ENCODE measurements at places on chromosomes 12 and 14.

DNA sequence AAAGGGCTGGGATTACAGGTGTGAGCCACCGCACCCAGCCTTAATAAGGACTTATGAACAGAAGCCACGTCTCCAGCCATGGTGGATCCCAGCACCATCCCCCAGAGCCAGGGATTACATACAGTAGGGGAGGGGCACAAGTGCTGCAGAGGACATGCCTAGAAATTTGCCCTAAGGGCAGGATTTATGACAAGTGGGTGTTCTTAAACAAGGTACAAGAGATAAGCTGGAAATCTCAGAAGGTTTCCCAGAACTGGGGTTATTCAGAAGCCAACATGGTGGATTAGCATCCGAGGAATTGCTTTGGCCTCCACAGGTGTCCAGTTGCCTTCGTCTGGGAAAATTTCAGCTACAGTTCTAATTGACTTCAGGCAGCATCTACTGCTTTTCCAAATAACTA lies 114.4 kb upstream of the EGLN3 start:
- DNase-seq = no peak

- no peak for DNase-seq
These were observed 33.3 kb downstream of the DICER1 start for GRCh38 chr14:95123891-95124579.

GRCh38 chr12:124655048-124655697 lies 87.8 kb upstream of the NCOR2 start:
- no peak for DNase-seq

- no peak for DNase-seq
These were observed 51.9 kb downstream of the PRMT8 start for GRCh38 chr12:3542911-3543310.

- DNase-seq = no peak
These were observed 441.0 kb downstream of the FUT8 start for GRCh38 chr14:65853407-65853955.

- DNase-seq = no peak
These were observed 12.0 kb downstream of the NGDN start for GRCh38 chr14:23481362-23481970.

GRCh38 chr14:76761960-76762410 lies 717 bp downstream of the VASH1 start:
- DNase-seq = no peak

DNA sequence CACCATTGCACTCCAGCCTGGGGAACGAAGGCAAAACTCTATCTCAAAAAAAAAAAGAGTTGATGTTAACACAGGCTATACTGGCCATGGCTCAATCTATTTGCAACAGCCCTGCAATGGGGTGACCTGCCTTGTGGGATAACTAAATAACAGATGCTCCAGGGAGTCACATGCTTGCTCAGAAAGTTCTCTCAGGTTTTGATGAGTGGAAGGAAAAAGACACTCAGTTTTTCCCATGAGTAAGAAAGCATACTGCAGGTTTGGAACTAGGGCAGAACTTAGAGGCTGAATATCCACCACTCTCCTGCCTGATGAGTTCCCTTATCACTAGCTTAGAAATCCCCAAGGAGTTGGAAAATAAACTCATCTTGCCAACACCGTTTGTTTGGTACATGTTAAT lies 16.9 kb downstream of the WSB2 start:
- no peak for DNase-seq

- no peak for DNase-seq
These were observed 96.3 kb upstream of the HIF1A start for GRCh38 chr14:61598980-61599379.

- no peak for DNase-seq
These were observed 99.0 kb downstream of the SETD3 start for GRCh38 chr14:99381688-99382060.

DNA sequence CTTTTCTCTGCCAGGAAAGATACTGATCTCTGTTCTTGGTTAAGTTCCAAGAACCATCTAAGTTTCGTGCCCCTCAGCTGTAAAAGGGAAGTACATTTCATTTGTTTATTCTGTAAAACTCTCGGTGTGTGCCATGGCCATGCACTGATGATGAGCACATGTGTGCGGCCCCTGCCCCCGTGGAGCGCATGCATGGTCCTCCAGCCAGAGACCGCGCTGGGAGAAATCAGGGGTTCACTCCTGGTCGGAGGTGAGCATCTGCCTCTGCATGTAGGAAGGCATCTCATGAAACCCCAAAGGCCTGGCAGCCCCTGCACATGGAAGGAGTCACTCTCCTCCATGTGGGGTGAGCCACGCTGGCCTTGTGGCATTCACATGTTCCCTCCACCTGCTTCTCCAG lies 102.5 kb upstream of the RTL1 start:
- no peak for DNase-seq

DNA sequence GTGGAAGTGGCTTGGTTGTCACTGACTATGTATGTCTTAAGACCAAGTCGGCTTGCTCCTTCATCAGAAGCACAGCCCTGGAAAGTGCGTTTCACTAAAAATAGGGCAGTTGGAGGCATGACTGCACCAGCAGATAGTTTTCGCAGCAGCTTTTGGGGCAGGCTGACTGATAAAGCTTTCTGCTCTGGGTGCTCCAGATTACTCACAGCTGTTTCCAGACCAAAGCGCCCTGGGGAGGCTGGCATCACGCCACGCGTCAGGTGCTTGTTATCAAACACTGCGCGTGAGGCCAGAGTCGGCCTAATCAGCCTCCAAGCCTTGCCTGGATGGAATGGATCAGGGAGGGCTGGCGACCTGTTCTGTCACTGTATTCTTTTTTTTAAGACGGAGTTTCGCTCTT lies 13.3 kb upstream of the LRRC10 start:
- no peak for DNase-seq

DNA sequence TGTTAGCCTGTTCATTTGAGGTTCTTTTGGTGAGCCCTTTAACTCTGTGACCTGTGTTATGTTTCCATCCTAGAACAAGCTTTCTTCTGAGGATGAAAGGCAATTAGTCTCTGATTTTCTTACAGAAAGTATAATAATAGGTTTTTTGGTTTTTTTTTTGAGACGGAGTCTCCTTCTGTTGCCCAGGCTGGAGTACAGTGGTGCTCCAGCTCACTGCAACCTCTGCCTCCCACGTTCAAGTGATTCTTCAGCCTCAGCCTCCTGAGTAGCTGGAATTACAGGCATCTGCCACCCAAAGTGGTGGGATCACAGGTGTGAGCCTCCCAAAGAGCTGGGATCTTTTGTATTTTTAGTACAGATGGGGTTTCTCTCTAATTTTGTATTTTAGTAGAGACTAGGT lies 52.7 kb upstream of the SYNE2 start:
- no peak for DNase-seq

DNA sequence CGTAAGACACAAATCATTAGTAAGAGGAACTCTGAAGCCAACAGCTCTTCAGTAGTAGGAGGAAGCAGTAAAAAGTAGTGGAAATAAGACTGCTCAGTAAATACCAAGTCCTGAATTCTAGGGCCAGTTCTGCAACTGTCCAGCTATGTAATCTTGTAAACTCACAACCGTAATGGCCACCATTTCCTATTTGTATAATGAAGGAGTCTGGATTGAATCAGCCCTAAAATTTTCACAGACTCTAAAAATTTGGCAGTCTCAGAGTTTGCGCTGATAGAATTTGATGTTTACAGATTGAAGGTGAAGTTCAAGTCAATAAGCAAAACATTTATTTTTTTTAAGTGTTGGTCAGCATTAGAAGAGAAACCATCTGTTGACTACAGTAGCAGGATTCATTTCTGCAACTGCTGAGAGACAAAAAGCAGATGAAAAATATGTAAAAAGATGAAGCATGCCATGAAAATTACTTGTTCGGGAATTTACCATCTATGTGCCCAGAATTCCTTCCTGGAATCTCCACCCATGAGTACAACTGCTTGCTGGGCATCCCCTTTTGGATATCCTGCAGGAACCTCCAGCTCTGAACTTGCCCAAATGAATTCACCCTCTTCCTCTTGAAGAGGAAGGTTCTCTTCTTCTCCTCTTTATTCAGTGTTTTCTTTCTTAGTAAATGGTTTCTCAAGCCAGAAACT lies 47.5 kb downstream of the GALNT4 start:
- no peak for DNase-seq

- DNase-seq = no peak
These were observed 24.1 kb upstream of the TRIM9 start for GRCh38 chr14:51118993-51119392.

GRCh38 chr12:132736913-132737312 lies 24.7 kb downstream of the ANKLE2 start:
- no peak for DNase-seq

GRCh38 chr14:102902523-102903247 lies 19.8 kb upstream of the AMN start:
- no peak for DNase-seq

GRCh38 chr12:25960143-25960542 lies 1.7 kb downstream of the RASSF8 start:
- DNase-seq = no peak

DNA sequence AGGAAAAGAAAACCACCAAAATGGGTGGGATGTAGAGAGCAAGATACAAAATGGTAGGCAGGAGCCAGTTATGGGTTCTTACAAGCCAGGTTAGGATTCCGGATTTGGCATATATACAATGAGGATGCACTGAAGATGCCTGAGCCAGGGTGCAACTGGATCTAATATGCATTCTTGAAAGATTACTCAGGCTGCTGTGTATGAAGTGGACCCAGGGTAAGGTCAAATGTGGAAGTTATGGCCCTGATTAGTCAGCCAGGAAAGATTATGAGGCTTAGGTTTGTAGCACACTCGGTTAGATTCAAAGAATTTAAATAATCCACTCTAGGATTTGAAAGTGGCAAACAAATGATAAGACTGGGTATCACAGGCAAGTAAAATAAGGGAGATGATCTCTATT lies 1750.7 kb upstream of the FLRT2 start:
- DNase-seq = no peak

DNA sequence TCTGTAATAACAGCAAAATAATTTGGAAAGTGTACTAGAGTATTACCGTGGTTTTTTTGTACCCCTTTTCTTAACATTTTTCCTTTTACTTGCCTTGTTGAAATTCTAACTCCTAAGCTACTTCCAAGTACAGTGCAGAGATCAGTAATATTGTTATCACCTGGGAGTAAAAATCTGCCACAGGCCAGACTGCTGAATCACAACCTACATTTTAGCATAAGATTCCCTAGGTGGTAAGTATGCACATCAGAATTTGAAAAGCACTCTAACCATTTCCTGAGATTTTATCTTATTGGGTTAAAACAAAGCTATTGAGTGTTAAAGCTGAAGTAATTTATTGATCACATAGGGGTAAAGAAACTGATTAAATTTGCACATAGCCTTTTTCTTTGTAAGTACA lies 55.2 kb upstream of the KCNH3 start:
- DNase-seq = no peak

DNA sequence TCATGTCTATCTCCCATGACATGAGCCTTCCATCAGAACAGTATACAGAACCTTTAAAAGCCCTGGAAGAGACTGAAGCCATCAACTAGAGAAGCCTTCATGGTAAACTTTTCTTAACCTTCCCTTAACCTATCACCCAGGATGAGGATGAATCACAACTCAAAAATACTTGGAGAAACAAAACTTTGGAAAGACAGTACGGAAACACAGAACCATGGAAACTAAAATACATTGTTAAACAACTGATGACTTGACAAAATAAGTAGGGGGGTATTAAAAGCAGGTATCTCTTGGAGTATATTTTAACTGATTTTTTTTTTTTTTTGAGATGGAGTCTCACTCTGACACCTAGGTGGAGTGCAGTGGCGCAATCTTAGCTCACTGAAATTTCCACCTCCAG lies 8.7 kb downstream of the TM7SF3 start:
- DNase-seq = no peak

DNA sequence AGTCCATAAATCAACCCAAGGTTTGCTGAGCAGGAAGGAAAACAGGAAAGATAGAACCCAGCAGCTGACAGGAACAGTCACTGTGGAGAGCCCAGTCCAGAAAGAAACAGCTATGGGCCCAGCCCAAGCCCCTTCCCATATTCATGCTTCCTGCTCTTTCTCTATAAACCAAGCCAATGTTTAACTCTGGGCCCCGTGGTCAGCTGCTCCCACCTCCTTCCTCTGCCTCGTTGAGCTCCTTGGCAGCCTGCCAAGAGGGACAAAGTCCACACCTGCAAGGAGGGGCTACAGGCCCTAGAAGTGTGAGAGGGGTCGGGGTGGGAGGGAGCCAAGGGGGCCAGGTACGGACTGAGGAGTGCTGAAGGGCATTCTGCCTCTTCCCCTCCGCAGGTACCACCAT lies 10.0 kb downstream of the SLC6A13 start:
- no peak for DNase-seq

Measured in stimulated activated naive CD4-positive, alpha-beta T cell (primary cell).